ENCODE measurements at places on chromosomes 16 and 17. TPM values are rescaled to one million over a fixed set of nuclear protein-coding genes. Genes with fewer than 3 reads are reported as not detected.

Gene HYDIN
- 7.3 TPM for total RNA-seq

Gene RAI1
- total RNA-seq, result 31.3 TPM

Gene SYNGR2
- total RNA-seq, result 144 TPM

DNA sequence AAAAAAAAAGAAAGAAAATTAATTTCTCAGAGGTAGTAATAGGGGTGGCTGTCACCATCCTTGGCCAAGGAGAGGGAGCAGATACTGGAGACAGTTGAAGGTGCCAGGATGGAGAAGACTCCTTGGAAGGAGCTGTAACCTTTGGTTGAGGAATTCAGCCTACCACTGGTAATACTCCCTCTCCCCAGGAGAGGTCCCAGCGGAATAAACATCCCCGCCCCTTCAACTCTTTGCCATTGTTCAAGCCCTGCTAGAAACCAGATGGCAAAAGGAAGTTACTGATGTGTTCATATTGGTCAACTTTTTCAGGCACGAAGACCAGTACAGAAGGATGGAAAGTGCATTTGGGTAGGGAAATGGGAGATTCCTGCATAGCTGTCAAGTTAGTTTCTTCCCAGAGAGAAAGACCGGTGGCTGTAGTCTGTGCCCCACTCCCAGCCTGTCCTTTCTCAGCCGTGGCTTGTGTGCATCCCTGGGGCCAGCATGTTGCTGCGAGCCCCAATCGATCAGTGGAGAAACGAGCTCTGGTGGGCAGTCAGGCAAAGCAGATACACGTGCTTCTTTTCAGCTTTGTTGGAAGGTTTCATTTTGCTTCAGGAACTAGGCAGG, 612.1 kb downstream of the MAF start:
- no peak for DNase-seq

- DNase-seq, result no peak
Measured at GRCh38 chr16:28283173-28283572, 9.2 kb upstream of the SBK1 start.

DNA sequence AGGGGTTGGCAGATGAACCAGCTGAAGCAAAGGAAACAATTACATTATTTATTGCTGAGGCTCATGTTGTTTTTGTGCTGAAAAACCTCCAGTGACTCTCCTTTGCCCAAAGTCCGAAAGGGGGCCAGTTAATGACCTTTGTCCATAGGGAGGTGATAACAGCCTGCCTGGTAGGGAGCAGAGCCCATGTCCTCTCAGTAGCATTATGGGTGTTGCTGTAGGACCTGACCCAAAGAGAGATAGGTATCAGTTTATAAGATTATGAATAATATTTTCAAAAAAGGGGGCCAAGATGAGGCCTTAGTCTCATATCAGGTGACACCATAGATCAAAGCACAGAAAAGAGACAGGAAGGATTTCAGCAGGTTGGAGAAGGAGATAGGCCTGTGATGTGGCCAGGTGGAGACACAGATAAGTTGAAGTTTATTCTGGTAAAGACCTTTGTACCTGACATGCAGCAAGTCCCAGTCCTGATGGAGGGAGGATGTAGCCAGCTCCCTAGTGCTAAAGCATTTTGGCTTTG, 55.1 kb downstream of the CENPV start:
- no peak for DNase-seq

Data from kidney epithelial cell (primary cell).